ENCODE measurements at places on chromosomes 16 and 17.

GRCh38 chr16:17556276-17557052, 85.7 kb upstream of the XYLT1 start:
- no peak for DNase-seq

GRCh38 chr16:50804290-50804907, 62.5 kb downstream of the CYLD start:
- DNase-seq = no peak

- DNase-seq = no peak
These were observed 329 bp downstream of the NLK start for GRCh38 chr17:28042721-28043291.

DNA sequence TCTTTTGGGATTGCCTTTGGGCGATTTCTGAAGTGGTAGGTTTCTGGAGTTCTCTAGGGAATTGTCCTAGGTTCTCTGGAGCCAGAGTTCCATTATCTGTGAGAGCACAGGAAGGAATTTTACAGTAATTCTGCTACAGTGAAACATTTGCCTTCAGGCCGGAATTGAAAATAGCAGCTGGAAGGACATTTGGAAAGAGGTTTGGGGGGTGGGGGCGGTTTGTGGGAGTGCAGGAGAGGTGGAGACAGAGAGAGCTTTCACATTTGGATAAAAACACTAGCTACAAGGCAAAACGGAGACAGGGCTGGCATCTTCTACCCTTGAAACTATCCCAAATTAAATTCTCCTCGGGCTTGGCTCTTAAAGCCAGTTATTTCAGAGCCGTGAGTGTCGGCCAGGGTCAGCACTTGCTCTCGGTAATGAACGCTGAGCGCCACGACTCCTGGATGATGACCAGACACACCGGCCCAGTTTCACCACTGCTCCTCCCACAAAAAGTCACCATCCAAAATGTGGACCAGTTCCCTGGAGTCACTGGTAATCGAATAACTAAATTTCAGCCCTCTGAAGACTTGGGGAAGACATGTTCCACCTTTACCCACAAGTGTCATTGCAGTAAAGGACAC, 67.7 kb upstream of the TANC2 start:
- no peak for DNase-seq

GRCh38 chr16:35750701-35751104, 2291.3 kb downstream of the TP53TG3F start:
- DNase-seq = no peak

Measured in smooth muscle cell of the brain vasculature (primary cell).